Inflammatory macrophage treated with lipopolysaccharide for 4 hours (primary cell): ENCODE measurements at places on chromosomes 5 and 9.

DNA sequence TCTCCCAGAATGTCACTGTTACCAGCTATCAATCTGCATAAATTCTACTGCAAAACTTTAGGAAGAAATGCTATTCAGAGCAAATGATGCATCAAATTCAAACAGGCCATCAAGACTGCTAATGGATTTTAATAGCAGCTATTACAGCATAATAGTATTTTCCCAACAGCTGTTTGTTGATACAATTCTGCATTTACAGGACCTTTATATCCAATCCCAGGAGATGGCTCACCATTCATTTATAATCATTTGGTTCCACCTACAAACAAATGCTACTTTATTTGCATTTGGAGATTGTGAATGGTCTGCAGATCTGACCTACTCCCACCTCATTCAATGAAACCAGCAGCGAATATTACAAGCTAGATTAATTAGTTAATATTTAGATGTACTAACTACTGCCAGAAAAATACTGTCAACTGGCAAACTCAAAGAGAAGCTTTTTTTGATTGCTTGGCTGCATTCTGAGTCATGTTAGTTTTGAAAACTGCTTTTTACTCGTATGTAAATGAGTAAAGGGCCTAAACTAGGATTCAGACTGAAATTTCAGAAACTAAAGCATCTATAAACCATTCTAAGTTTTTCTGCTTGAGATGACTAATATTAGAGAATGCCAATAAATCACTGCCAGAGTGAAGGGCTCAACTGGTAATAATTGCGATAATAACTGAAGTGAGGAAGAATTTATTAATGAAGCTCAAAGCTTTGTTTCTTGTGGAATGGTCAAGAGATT, 7.1 kb upstream of the PCA3 start:
- no peak for DNase-seq

GRCh38 chr9:19799784-19800183, 10.9 kb upstream of the SLC24A2 start:
- no peak for DNase-seq

GRCh38 chr9:134458207-134459108, 132.2 kb downstream of the RXRA start:
- no peak for DNase-seq

DNA sequence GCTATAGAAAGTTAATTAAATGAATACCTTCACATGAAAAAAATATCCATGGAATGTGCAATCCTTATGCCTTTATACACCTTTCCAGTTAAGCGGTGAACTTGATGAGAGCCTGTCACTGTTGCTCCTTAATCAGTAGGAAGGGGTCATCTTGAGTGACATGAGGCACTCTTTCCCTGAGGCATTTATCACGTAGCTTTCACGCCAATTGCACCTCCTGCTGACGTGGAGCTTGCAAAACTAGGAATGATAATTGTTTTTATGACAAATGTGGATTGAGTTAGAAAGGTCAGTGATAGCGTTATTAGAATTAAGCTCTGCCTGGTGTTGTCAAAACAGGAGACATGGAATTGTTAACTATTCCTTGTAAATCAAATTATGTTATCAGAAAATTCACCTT, 79.7 kb downstream of the SLF1 start:
- DNase-seq, result no peak

DNA sequence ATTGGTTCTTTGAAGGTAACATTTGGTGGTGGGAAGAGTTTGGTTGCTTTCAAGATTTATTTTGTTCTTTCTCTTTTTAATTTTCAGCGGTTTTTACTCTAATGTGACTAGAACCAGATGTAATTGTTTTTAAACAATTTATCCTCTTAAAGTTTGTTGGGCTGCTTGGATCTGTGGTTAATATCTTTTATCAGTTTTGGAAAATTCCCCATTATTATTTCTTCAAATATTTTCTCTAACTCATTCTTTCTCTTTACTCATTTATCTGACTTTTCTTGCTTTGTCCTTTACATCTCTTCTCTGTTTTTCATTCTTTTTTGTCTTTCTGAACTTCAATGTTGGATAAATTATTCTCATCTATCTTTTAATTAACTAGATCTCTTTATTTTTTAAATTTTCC, 29.9 kb downstream of the FCHO2 start:
- no peak for DNase-seq

- peak; percentile 61 for DNase-seq
Measured at GRCh38 chr5:14630671-14631070, 33.8 kb upstream of the OTULIN start.

- no peak for DNase-seq
Measured at GRCh38 chr9:3464033-3464638, 61.7 kb downstream of the RFX3 start.

- no peak for DNase-seq
Measured at GRCh38 chr5:145117285-145117684, 717.9 kb downstream of the PRELID2 start.

- DNase-seq, result no peak
Measured at GRCh38 chr5:62795926-62796325, 217.3 kb downstream of the LRRC70 start.

DNA sequence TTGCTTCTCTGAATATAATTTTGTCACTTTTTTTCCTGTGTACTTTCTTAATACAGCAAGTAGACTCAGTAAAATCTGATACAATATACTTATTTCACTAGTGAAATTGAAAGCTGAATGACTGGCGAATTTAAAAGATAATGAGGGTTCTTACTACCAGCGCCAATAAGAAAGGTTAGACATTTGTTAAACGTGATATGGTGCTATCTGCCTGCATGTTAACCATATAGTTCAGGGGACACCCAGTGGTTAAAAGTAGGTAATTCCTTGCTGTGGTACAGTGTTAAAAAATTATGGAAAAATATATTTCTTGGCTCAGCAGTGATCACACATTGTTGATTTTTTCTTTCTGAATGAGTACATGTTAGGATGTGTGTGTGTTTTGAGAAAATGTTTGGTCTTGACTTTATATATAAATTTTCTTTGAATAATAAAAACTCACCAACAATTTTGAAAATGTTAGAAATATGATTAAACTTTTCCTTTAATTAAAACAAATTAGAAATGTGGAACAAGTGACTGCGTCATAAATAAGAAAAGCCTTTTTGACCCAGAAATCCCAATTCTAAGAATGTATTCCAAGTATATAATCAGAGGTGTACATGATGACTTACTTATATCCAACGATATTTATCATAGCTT, 25.8 kb downstream of the CAST start:
- DNase-seq, result peak; percentile 70

DNA sequence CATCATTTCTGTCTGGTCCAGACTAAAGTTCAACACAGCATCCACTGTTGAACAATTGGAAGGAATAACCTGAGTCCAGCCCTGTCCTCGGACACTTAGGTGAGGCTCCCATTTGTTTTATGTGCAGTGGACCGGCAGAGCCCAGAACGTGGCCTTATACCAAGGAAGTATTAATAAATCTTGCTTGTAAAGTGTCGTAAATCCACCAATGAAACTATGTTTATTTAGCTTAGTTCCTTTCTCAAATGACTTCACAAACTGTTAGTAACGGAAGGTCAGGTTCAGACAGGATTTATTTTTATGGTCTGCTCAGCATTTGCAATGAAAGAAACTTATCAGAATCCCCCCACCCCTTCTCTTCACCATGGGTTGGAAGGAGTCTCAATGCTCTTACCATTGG, 149.5 kb downstream of the PCSK1 start:
- DNase-seq, result no peak

DNA sequence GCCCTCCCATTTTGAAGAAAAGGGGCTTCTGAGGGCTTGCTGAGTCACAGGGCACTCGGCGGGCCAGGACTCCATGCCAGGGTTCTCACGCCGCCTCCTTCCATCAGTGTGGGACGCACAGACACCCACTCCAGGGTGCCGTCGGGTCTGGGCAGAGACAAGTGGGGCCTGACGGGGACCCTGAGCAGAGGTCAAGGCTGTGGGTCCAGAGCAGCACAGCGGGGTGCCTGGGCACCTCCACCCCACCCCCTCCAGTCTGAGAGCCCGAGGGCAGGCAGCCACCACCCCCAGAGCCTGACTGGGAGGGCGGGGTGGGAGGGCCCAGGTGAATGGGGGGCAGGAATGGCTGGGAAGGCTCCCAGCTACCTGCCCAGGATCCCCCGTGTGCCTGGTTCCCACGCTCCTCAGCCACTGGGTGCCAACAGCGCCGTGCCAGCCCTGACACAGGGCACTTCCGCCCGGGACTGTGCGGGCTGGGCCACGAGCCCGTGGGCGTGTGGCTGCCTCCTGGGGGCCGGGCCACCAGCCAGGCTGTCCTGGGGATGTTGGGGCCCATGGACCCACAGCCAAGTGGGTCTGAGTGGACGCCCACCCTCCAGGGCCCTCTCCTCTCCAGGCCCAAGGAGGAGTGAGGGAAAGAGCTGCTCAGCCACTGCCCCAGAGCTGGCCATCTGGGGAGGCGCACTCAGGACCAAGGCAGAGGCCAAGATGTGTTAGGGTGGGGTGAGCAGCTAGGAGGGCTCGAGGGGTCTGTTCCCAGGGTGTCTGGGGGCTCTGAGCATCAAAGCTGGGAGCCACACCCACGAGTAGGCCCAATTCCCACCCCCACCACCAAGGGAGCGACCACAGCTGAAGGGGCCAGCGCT, 10.1 kb upstream of the NRARP start:
- no peak for DNase-seq

GRCh38 chr5:80124121-80124918, 89.2 kb downstream of the THBS4 start:
- peak; percentile 36 for DNase-seq

- no peak for DNase-seq
Measured at GRCh38 chr5:110377943-110378342, 348.5 kb downstream of the TMEM232 start.

DNA sequence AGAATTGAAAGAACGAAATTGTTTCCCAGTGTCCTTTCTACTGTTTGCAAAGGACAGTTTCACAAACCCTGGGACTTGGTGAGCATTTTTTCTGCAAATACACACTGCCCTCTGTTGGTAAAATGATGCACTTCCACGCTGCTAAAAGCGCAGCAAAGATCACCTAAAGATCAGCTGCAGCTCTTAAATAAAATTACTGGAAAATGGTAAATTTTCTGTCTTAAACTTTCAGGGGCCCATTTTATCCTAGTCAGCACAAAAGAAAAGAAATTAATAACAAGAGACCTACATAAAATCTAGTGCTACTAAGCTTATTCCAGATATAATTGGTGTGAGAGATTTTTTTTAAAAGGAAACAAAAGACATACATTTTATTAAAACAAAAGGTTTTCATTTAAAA, 566.0 kb downstream of the CAAP1 start:
- DNase-seq, result peak; percentile 30

DNA sequence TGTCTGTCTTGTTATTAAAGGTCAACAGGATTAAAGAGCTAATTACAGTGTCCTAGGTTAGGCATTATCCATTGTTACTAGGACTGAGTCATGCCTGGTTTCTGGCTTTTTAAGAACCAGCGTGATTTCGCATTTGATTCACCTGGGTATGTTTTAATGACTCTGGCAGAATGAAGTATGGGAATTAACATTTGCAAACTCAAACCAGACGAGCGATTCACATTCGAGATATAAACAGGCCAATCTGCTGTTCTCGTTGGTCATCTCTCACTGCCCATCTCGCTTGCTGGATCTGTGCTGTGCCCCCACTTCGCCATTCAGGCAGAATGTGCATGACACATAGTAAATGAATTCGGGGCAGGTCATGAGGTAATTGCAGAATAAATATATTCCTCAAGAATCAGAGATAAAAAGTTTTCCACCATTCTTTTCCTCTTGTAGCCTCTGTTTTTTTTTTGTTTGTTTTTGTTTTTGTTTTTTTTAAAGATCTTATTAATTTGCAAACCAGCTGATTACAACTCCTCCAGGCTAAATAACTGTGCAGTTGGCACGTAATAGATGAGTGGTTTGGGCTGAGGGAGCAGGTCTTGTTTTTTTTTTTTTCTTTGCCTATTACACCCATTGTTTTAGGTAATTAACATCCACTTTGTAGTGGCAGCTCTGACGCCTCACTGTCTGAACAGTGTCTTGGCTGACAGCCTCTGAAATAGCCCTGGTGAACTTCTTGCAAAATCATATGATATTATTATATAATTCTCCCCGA, 313.5 kb upstream of the MSX2 start:
- DNase-seq, result no peak

GRCh38 chr5:67301285-67301903, 104.8 kb upstream of the CD180 start:
- DNase-seq, result peak; percentile 95

DNA sequence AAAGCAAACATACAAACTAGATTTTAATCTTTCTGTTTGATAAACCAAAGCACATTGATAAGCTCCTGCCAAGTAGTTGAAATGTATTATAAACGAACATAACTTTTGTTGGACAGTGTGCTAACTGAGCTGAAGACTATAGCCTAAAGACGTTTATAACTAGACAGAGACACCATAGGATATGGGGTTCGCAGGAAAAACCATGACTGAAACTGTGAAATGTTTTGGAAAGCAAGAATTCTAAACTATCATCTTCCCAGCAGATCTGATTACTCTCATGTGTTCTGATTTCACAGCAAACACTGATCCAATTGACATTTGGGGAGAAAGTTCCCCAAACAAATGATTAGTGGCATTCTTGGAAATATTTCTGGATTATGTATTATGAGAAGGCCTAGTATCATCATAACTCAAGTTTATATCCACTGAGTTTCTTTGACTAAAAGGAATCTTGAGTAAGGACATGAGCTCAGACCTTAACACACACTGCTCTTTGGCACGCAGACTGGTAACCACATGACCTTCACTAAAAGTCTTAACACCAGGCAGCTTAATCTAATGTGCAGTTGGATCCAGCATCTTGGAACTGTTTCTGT, 375.2 kb downstream of the ZNF608 start:
- no peak for DNase-seq

DNA sequence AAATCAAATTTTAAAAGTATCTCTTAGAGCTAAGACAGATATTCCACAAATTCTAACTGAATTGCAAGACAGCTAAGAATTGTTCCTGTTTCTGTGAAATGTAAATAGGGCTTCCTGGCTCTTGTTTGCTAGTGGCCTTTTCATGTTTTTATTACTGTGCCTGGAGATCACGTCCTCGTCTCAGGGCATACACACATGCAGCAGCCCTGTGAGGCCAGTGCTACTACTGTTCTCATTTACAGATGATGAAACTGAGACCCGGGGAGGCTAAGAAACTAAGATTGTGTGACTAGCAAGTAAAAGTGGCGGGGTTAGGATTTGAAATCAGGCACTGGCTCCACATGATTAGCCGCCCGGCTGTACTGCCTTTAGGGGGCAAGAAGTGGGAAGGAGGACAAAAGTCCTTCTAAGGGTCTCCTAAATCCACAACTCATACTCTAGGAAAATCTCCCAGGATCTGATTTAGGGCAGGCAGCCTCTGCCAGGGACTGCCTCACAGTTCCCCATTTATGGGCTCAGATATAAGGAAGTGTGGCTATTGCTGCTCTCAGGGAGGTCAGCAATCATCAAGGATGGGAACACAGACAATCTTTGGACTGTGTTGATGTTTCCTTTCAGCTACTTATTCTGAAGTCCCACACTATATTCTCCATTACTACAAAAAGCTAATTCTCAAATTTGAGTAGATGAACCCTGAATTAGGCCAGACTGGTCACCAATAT, 7.9 kb downstream of the PRUNE2 start:
- DNase-seq, result no peak

DNA sequence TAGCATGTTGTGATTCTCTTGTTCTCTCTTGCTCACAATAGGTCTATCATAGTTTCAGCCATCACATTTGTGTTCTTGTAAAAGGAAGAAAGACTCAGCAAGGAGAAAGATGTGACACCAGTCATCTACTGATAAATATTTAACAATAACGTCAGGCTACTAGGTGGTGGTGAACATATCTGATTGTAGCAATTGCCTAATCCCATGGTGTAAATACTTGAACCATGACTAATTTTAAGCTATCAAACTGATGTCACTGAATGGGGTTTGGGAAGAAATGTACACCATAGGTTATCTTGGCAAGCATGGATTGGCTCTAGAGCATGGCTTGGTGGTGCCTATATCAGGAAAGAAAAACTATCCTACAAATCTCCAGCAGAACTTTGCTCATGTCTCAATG, 16.6 kb downstream of the DMRTA1 start:
- DNase-seq, result no peak
